ENCODE measurements at places on chromosomes 7 and 10.

GRCh38 chr7:48244864-48245271 lies 73.6 kb downstream of the ABCA13 start:
- peak; percentile 34 for DNase-seq

DNA sequence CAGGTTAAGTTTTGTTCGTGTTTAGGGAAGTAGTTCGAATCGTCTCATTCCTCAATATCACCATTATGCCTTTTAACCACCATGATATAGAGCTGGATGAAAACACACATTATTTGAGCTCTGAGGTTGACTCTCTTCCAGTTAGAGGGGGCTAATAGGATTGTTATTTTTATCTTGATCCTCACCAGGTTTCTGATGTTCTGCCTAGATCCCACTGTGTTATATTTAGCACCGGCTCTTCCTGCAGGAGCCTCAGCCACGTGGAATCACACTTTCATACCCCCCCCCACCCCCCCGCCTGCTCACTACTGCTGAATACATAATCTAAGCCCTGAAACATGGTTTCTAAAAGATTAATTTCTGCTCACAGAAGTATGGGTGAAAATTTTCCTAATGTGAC lies 88.3 kb downstream of the NRCAM start:
- no peak for DNase-seq

GRCh38 chr10:100101192-100102076 lies 19.8 kb upstream of the CPN1 start:
- no peak for DNase-seq

DNA sequence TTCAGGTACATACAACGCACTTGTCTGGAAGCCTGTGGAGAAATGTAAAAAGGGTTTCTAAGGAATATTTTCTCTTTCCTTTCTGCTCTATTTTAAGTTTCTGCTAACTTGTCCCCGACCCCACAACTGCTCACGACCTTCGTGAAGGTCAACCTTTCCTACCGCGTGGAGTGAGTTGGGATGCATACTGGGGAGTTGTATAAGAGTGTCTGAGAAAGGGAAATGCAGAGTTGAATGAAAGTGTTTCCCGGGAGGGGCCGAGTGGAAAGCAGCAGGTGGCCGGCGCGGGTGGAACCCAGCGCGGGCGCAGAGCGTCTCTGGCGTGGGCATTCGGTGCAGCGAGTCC lies 17.9 kb upstream of the ACBD5 start:
- DNase-seq, result no peak

DNA sequence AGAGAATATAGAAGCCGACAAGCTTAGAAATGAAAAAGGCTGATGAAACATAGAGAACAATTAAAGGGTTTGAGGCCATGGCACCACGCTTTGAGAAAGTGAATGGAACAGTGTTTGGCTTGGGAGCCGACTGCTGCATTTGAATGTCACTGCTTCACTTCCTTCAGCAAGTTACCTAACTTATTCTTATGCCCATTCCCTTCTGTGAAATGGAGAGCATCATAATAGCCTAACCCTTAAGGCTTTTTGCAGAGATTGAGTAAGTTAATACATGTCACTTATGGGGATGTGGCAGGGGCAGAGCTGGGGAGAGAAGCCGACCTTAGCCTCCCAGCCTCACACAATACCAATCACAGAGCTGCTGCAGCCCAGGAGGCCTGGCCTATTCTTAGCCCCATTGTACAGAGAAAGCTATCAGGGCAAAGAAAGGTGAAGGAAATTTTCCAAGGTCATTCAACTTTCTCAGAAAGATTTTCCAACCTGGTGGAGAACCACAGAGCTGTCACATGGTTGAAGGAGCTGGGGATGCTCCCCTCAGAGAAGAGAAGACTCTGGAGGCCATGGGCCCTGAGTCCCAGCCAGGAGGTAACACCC lies 186.0 kb upstream of the GDF10 start:
- no peak for DNase-seq

Measured in skeletal muscle cell (primary cell).